ENCODE measurements at places on chromosomes 5 and 9. TPM values are rescaled to one million over a fixed set of nuclear protein-coding genes. Genes with fewer than 3 reads are reported as not detected.

The RASGRF2 gene
- total RNA-seq, result 15.8 TPM

The DOCK2 gene
- total RNA-seq, result 181 TPM

The TAF11L5 gene
- total RNA-seq, result not detected

The TSPAN17 gene
- total RNA-seq, result 26.3 TPM

The BTNL3 gene
- total RNA-seq, result not detected
